Foreskin melanocyte (primary cell): ENCODE measurements at places on chromosomes 6 and 20.

DNA sequence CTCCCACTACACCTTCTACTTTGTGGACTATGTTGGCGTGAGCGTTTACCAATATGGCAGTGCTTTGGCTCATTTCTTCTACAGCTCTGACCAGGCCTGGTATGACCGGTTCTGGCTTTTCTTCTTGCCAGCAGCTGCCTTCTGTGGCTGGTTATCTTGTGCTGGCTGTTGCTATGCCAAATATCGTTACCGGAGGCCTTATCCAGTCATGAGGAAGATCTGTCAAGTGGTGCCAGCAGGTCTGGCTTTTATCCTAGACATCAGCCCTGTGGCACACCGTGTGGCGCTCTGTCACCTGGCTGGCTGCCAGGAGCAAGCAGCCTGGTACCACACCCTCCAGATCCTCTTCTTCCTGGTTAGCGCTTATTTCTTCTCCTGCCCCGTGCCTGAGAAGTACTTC, 16.5 kb upstream of the EFHC1 start:
- DNase-seq: no peak

- no peak for DNase-seq
Observed at GRCh38 chr6:94680669-94681212, 896.6 kb upstream of the MANEA start.

GRCh38 chr6:9711365-9711764, 703.5 kb downstream of the TFAP2A start:
- peak; percentile 46 for DNase-seq

DNA sequence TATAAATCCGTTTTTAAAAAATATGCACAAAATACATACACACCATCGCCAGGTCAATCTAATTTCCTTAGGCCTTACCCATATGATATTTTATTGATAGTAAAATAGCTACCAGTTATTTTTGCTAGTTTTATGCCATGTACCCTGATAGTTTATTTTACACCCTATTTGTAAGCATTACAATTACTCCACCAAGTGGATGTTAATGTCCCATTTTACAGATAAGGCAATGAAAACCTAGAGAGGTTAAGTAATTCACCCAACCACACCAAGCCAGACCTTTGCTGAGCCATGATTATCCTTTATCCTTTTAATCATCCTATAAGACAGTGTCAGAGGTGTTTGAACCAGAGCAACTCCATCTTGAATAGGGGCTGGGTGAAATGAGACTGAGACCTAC, 86.8 kb downstream of the CBLN4 start:
- DNase-seq: no peak

GRCh38 chr6:3766214-3766613, 14.7 kb upstream of the PXDC1 start:
- DNase-seq: peak; percentile 65

DNA sequence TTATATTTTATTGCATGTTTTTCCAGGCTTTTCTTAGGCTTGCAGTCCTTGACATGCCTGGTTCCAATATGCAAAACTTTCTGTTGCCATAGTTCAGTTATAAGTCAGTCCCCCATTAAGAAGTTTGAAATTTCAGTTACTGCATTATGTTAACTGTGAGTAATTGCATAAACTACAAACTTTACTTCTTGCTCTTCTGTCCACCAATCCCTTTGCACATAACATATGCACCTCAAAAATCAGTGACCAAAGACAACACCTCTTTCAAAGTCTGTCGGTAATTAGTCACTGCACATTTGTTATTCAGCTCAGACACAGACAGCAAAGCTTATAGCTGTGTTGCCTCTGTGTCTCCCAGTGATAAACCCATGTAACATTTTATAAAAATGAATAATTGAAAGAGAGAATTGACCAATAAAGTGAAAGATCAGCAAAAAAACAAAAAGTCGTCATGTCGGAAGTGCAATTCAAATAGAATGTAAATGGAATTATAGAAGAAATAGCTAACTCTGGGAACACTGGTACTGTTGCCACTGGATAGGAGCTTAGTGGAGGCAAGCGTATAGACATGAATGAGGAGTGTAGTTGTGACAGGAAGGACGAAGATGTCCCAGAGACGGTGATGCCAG, 50.3 kb upstream of the BTBD3 start:
- no peak for DNase-seq

DNA sequence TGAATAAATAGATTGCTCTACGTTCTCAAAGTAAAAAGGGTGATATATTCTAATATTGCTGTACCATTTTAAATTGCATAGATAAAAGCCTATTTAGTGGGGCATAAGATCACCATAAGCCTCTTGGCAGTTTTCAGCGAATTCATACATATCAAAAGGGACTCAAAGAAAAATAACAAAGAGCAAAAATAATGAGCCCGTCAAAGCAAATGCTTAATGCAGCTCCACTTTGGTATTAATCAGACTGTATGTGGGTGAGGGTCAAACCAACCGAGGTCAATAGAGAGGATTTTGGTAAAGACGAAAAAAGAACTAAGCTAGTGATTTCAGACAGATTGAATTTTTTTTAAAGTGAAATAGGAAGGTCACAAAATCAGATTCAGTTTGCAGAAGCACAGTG, 598.8 kb downstream of the GRIK2 start:
- DNase-seq: no peak

DNA sequence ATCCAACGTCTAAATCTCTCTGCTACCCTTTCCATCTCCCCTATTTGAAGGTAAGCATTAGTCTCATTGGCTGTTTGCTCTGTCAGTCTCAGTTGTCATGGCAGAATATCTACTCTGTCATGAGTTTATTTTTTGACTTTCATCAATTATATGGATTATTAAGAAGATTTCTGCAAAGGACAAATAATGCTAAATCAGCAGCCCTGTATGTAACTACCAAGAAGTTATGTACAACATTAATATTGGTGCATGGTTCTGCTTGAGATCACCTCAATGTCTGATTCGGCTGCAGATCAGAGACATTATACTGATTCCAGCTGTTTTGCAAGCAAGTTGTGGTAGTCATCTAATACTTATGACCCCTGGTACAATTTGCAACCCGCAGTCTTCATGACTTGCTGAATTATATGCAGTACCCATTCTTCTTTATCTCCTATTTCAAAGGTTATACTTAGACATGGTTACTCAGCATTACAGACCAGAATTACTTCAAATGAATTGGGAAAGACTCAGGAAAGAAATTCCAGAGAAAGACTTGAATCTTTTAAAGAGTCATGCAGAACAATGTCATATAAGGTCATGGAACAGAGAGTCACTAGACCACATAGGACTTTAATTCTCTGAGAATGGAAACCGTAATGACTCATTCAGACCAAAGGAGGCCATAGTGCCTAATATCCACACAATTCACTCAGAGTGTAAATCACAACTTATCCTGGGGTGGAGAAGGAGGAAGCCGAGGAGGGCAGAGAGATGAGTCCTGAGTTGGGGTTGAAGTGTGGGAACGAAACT, 201.4 kb downstream of the IBTK start:
- DNase-seq: peak; percentile 34

DNA sequence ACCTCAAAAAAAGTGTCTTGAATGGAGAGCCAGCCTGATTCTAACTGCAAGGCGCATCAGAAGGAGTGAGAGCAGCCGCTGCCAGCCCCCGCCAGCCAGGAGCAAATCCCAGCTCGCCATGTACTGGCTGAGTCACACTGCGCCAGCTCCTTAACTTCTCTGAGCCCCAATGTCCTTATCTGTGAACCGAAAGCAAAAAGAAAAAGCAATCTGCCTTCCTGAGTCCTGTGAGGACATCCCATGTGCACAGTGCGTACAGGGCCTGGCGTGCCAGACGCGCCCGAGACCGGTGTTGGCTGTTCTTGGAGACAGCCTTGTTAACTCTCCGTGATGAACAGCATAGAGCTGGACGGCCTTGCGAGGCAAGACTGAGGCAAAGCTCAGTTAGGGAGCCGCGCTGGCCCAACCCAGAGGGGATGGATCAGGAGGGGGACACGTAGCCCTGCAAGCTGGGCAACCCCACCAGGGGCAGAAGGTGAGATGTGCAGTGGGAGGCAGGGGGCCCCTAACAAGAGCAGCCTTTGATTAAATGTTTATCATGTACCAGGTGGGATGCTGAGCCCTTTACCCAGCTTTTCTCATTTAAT, 122.7 kb downstream of the AGPAT4 start:
- DNase-seq: no peak

- no peak for DNase-seq
Observed at GRCh38 chr20:59336540-59336939, 36.1 kb downstream of the EDN3 start.

DNA sequence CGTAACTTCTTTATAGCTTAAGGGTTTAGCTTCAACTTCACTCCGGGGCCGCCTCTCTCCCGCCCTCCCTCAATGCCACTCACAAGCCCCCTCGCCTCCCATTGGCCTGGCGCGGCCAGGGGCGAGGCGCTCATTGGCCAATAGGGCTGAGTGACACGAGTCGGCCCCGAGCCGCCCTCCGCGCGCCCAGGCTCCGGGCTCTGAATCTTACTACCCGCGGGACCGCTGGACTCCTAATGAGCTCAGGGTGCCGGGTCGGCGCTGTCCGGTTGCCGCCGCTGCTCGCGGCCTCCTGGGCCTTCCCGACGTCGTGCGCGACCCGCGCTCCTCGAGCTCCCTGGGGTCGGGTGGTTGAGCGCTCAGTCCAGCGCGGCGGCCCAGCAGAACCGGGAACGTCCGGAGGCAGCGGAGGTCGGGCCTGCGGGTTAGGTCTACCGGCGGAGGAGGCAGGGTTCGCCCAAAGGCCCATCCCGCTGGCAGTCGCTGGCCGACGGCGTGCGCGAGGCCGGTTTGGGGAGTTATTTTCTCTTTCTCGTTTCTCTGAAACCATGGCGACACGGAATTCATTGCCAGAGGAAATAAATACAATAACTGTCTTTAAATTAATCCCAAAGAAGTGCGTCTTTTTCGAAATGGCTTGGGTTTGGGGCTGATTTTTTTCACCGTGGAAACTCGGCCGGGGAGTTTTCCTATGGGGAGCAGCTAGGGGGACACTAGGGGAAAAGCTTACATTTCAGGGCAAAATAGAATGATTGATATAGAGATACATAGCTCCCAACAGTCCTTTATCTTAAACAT, at the start of gene SIM1:
Gene SIM1, minus strand, starts transcription at position 19 of the 798 bp plus-strand sequence. CDS start 1,453 bp downstream, outside the sequence.
- no peak for DNase-seq

DNA sequence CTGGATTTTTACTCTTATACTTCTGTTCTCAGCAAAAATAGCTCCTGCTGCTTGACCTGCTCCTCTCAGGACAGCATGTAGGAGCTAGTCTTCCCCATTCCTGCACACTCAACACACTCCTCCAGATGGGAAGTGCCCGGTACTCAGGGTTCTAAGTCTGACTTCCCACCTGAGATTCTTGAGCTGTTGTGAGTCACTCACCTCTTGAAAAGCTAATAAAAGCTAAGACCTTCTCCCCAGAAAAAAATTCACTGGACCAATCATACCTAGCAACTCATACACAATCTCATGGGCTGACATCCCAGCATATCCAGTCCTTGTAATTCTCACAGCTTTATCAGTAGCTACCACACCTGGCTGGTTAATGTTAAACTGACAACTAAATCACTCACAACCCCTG, 53.5 kb downstream of the TRPC4AP start:
- DNase-seq: no peak
